CD4-positive, alpha-beta T cell treated with Interleukin-12 subunit alpha and Interleukin-12 subunit beta, for 1 hour (primary cell): ENCODE measurements at places on chromosomes 7 and 10.

DNA sequence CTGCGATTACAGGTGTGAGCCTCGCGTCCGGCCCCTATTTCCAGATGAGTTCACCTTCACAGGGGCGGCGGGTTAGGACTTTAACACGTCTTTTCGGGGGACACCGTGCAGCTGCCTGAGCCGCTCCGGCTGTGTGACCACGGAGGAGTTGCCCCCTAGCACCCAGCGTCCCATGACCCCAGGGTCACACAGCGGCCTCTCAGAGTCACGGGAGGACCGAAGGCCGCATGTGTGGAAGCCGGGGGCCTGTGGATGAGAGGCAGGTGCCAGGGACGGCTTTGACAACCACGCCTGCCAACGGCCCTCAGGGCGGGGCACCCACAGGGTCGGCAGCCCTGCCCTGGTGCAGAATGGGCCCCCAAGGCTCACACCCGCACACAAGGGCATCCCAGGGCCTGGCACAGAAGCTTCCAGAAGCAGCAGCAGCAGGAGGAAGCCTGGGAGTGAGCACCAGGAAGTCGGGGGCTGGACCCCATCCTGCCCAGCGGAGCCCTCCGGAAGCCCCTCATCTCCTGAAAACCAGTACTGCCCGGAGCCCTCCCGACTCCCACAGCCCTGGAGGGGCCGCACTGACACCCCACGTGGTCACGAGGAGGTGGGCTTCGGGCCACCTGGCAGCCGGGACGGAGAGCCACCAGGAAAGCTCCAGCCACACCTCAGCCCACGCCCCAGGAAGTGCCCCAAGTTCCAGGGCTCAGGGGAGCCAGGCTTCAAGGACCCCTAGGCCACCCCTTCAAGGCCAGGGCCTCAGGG lies 32.7 kb downstream of the ADAP1 start:
- no peak for DNase-seq

- peak; percentile 33 for DNase-seq
These were observed 26.6 kb downstream of the TBXAS1 start for GRCh38 chr7:139855498-139856270.

GRCh38 chr10:8445353-8445752 lies 390.9 kb downstream of the GATA3 start:
- no peak for DNase-seq

GRCh38 chr10:17100586-17100985 lies 29.0 kb downstream of the CUBN start:
- no peak for DNase-seq

DNA sequence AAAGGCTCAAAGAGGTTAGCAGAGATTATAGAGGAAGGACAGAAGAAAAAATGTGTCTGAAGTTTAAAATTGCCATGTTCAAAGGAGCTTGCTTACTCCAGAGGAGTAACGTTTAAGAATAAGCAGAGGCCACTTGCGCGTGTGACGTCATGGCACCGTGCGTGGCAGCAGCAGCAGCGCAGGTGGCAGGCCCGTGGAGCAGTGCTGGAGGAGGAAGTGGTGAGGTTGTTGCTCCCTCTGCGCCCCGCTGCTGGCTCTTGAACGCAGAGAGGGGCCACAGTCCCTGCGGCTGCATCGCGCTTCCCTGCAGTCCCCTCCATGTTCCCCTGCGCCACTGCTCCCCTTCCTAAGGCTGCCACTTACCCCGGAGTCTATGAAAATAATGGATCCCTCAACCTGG lies 37.5 kb downstream of the GDI2 start:
- peak; percentile 80 for DNase-seq

DNA sequence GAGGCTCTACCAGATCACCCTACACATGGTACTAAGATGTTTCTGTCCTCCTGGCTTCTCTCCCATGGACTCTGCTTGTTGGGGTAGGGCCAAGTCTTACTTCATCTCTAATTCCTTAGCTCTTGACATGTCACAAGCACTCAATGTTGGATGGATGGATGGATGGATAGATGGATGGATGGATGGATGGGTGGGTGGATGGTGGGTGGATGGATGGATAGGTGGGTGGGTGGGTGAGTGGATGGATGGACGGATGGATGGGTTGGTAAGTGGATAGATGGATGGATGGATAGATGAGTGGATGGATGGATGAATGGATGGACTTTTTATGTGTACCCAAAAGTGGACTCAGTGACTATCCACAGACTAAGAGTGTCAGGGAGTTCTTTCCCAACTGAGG lies 28.5 kb downstream of the HSPA12A start:
- no peak for DNase-seq

DNA sequence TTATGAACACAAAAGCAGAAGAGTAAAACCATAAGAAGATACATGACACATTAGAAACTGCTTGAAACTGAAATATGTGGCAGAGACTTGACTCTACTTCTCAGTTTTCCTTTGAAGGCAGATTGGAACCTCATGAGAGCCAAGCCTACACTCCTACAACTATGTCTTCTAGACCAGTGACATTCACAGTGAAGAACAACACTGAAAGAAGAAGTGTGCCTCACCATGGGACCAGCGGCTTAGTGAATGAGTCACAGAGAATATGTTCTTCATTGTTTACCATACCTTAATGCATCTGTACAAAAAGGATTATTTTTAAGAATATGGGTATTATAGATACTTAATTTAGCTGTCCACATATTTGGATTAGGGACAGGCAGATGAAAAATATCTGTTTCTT lies 248.3 kb downstream of the CDC14C start:
- DNase-seq: no peak

DNA sequence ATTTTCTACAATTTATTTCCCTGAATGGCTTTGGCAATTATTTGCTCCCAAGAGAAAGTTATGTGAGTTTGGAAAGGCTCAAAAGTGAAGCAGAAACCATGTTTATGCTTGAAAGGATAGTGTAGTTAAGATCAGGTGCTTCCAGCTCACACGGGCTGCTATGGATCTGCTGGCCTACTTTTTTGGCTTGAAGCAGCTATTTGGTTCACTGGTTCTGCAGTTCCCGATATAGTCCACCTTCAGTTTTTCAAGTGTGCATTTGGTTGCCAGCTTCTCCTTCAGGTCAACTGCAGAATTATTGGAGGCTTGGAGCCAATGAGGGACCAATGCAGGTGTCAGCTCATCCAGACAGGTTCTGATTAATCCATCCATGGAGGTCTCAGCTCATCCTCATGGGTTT lies 484.3 kb upstream of the SEMA3A start:
- no peak for DNase-seq

- no peak for DNase-seq
These were observed 834 bp upstream of the TRIL start for GRCh38 chr7:28958980-28959347.

- DNase-seq: peak; percentile 44
These were observed 93.3 kb upstream of the GDF10 start for GRCh38 chr10:47206449-47207280.
